ENCODE measurements at places on chromosomes 11 and 22.

GRCh38 chr11:73667891-73668290, 21.5 kb downstream of the PLEKHB1 start:
- no peak for DNase-seq

DNA sequence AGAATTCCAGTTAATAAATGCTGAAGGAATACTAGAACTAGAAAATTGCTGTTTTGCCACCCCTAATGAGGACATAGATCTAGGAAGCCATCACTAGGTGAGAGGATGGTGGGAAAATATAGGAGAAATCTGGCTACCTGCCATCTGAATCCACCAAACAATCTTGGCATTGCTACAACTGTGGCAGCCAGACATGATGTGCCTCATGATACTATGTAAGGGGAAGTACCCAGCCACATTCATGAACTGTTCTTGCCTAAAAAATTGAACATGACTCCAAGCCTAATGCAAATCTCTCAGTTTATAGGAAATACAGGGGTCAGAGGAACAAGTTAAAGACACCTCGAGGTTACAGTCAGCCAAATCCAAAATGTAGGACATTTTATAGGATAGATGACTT, 72.8 kb downstream of the SFI1 start:
- no peak for DNase-seq

DNA sequence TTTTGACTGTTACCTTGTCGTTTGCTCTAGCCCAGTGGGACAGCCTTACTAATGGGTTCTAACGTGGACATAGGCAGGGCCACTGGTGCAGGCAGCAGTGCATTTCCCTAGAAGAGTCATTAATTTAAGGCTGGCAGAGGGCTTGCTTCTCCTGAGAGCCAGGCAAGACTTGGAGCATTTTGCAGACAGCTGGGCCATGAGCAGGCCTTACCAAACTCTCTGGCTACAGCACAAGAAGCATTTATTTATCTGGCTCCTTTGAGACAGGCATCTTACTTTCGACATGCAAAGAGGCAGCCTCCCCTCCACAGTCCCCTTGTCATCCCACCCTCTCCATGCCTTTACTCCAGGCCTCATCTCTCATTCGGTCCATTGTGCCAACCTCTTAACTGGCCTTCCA, 139.9 kb downstream of the CSNK2A3 start:
- no peak for DNase-seq

DNA sequence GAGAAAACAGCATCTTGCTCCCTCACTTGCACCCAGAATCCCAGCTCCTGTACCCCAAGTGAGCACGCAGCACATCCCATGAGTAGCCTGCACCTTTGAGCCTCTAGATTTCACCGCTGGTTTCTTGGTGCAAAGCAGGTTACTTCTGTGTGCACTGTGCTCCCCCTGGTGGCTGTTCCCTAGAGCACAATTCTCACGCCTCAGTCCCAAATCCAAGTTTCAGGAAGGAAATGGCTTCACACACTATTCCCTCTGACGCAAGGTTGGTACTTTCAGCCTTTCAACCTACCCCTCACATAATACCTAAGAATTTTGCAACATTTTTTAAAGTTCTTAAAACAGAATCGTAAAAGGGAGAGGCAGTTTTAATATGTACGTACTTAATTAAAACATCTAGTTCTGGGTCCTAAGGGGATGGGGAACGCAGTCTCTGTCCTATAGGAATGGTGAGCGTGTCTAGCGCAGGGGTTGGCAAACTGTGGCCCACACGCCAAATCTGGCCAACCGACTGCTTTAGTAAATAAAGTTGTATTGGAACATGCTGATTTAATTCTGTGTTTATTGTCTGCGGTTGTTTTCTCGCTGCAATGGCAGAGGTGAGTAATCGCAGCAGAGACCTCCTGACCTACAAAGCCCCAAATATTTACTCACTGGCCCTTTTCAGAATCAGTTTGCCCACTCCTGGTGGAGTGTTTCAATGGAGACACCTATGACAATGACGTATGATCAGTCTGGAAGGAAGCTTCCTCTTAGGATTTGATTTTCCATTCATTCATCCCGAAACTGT, 27.5 kb downstream of the DHCR7 start:
- peak; percentile 48 for DNase-seq

GRCh38 chr11:13327421-13327820, 49.8 kb downstream of the BMAL1 start:
- DNase-seq: no peak

GRCh38 chr11:98183034-98183433, 837.7 kb upstream of the CNTN5 start:
- no peak for DNase-seq

DNA sequence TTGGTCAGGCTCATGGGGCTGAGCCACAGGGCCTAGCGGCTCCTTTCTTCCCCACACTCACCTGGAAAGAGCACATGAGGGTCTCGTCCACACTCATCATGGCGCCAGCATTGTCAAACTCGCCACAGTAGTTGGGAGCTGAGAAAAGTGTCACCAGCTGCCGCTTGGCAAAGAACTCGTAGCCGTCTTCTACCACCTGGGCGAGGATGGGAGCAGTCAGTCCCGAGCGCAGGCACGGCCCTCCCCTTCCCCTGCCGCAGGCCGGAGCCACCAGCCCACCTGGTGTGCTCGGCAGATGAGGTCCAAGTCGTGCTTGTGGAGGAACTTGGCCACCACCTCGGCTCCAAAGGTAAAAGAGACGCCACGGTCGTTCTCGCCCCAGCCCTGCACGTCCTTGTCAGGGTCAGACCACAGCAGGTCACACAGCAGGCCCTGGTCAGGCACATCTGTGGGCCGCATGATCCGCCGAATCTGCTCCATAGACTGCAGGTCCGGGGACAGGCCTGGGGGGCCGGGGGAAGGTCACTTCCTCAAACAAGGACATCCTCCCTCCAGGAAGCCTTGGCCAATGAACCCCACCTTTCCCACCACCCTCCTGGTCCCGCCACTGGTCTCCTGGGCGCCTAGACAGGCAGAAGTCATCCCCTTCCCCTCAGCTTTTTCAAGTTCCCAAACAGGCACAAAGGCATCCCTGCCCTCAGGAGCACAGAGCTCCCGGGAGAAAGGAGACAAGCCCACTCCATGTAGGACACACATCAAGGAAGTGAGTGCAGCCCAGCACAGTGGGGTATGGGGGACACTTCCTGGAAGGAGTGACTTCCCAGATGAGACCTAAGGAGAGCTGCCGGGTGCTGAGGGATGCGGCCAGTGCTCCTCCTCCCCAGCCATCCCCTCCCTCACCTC, 2.7 kb downstream of the PPP1CA start:
- no peak for DNase-seq

DNA sequence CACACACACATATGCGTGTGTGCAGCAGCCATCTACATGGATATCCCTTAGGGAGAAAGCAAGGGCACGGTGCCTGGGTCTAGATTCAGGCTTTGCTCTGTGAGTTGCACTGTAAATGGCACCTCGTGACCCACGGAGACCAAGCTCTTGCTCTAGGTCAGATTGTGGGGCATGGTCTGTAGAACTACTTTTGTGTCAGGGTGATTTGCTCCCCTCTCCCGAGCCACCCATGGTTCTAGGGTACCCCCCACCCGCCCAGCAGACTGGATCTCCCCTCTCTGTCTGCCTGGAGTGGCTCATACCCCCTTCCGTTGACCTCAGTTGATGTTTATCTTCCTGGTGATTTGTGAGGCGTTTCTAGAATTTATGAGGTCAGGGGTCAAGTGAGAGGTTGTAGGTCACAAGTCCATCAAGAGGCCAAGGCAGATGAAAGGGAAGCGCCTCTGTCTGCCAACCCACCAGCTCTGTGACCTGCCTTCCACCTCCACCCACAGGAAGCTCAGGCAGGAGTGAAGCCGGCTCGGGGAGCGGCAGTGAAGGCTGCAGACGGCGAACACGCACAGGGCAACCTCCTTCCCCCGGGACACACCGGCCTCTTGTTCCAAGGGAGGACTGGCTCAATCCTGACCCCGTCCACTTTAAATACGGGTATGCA, 76.2 kb upstream of the TTLL12 start:
- DNase-seq: no peak

GRCh38 chr11:124801014-124801413, 808 bp upstream of the MSANTD2 start:
- DNase-seq: peak; percentile 56

DNA sequence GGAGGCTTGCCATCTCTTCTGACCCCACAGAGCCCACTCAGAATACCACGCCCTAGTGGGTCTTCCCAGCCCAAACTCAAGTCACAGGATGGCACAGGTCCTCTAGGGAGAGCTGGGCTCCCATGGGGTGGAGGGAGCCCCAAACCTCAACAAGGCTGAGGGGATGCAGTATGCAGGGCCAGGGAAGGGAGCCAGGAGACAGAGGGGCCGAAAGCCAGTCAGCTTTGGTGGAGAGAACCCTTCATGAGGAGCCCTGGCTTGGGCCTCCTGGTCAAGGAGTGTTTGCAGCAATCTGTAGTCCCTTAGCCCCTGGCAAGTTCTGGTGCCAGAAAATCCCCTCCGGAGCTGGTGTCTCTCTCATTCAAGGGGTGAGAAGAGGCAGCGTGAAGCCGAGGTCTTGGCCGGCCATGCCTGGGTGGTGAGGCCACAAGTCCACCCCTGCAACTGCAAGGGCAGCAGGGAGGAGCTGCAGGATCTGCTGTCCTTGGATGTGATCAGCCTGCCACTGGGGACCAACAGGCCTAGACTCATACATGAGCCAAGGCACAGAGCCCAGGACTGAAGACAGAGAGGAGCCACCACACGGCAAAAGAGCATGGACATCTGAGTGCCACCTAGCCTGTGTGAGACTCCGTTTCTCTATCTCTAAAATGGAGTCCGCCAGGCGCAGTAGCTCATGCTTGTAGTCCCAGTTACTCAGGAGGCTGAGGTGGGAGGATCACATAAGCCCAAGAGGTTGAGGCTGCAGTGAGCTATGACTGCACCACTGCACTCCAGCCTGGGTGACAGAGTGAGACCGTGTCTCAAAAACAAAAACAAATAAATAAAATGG, 24.1 kb downstream of the NEAT1 start:
- no peak for DNase-seq

GRCh38 chr22:46612341-46612903, 7.8 kb upstream of the GRAMD4 start:
- no peak for DNase-seq

GRCh38 chr11:92707173-92707619, 262.3 kb upstream of the MTNR1B start:
- DNase-seq: no peak

Measured in HT1080 (cell line).